ENCODE measurements at places on chromosomes 2 and 18.

GRCh38 chr2:68726608-68727367 lies 7.8 kb upstream of the ARHGAP25 start:
- peak; percentile 86 for DNase-seq

- no peak for DNase-seq
These were observed 9.8 kb downstream of the CD302 start for GRCh38 chr2:159788253-159788652.

DNA sequence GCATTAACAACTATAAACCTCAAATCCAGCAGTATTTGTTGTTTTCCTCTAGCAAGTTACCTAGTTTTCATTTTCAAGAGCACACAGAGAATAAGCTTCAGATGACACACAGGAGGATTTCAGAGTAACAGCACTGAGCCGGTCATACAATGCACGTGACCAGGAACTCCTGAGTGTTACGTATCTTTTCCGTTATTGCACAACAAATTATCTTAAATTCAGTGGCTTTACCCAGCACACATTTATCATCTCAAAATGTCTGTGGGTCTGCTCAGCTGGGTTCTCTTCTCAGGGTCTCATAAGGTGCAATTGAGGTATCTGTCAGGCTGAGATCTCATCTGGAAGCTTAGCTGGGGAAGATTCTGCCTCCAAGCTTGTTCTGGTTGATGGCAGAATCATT lies 379.5 kb upstream of the KLHL29 start:
- no peak for DNase-seq

DNA sequence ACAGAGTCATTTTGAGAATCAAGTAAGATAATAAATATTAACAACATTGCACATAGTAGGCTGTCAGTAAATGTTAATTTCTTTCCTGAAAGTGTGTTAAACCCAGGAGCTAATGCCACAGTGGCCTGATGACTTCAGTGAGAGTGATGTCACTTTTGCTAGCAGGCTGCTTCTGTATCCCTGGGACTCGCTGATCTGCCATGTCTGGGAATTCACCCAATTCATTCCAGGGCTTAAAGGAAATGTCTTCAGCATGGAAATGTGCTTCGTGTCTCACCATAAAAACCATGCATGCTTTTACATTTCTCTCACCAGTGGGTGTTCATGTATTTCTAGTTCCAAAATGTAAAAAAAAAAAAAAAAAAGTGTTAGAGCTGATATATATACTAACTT lies 56.8 kb upstream of the MAPRE3 start:
- DNase-seq: no peak

DNA sequence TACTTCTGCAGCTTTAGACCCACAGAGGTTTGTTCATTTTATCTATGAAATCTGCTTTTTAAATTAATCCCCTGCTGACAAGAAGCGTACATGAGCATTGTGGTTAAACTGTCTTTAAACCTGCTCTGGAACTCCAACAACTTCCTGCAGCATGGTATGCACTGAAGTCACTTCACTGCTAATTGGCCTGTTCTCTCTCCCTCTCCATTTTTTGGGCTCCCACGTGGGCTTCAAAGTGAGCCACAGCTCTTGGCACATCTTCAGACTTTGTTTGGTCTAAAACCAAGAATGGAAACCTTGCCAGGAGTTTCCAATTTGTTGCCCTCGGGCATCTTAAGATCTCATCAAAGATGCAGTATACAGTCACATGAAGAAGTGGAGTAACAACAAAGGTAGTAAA lies 311.4 kb downstream of the LRRTM1 start:
- DNase-seq: no peak

DNA sequence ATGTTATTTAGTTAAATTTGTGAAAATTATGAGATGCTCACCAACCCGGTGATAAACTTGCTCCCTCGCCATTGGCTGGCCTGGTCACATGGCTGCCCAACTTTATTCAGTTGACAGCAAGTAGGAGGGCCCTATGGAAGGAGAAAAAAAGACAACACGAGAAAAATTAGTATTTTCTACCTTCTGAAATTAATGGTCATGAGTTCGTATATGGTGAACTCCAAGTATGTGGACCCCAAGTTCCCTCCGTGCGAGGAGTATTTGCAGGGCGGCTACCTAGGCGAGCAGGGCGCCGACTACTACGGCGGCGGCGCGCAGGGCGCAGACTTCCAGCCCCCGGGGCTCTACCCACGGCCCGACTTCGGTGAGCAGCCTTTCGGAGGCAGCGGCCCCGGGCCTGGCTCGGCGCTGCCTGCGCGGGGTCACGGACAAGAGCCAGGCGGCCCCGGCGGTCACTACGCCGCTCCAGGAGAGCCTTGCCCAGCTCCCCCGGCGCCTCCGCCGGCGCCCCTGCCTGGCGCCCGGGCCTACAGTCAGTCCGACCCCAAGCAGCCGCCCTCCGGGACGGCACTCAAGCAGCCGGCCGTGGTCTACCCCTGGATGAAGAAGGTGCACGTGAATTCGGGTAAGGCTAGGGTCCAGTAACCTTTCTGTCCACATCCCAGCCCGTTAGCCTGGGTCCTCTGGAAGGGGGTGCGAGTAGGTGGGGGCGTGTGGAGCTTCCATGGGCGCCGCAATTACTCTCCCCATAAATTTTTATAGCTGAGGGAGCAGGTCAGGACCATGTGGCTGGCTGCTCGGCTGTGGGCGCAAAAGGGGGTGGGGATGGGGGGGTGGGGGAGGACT lies at the start of gene HOXD4:
Gene HOXD4, plus strand, starts transcription at position 109 of the 846 bp plus-strand sequence. Its CDS starts 84 bp downstream, at position 193.
- no peak for DNase-seq

GRCh38 chr2:44462934-44463849 lies 101.4 kb downstream of the CAMKMT start:
- no peak for DNase-seq

- DNase-seq: no peak
These were observed 86.9 kb upstream of the RBBP8 start for GRCh38 chr18:22846088-22846683.

DNA sequence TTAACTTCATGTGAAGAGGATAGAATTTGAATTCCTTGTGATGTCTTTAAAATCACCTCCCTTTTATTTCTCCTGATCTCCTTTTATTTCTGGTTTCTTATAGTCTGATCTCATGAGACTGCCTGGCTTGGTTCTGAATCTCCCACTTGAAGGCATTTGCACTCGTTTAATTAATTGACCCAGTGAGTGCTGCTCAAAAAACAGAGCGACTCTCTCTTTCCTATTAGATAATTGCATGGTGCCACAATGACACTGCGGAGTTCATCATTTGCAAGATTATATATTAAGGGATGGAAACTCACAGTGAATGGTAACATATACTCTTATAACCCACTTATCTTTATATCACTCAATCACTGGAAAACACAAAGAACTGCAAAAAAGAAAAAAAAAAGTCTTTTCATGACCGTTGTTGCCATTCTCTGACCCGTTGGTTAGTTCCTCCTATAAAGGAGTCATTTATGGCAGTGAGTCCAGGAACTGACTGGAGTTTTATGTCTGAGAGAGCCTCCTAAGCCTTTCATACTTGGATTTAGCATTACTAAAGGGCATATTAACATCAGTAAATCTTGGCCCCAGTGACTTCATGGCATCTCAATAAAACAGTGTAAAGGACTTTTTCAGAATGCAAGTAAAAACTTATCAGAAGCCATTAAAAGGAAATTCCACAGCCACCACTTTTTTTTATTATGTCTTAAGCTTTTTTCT lies 103.3 kb upstream of the EPHA4 start:
- DNase-seq: no peak

DNA sequence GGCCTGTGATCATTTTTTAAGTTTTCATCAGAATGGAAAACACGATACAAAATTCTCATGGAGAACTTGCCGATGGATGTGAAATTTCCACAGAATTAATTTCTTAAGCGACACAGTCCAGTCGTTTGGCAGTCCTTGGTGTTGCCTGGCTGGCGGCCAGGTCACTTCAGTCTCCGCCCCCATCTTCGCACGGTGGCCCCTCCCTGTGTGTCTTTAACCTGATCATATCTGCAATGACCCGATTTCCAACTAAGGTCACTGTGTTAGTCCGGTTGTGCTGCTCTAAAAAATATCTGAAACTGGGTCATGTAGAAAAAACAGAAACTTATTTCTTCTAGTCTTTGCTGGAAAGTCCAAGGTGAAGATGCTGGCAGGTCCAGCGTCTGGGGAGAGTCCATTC lies 44.5 kb upstream of the COPS8 start:
- DNase-seq: no peak

- no peak for DNase-seq
These were observed 70.9 kb upstream of the HS6ST1 start for GRCh38 chr2:128389388-128390086.

Data from CD8-positive, alpha-beta T cell (primary cell).